ENCODE measurements at places on chromosomes 16 and 17.

GRCh38 chr17:21376081-21376758 lies at the start of gene KCNJ12:
KCNJ12 (plus strand) TSS chr17:21376357; CDS start chr17:21415343, 38,986 bp downstream.
- DNase-seq = no peak

GRCh38 chr17:7176841-7177190 lies 2.4 kb downstream of the ASGR1 start:
- DNase-seq = no peak

DNA sequence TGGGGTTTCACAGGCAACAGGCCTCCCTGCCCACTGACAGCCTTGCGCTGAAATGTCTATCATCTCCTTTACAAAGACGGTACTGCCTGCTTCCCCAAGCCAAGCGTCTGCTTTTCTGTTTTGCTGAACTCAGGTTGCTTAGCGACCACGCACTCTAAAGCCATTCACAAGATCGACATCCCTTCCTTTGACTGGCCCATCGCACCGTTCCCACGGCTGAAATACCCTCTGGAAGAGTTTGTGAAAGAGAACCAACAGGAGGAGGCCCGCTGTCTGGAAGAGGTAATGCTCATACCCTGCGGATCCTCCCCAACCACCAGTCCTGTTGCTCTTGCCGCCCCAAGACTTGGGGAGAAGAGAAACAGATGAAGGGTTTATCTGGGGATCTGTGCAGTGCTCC lies 28.7 kb downstream of the TMEM186 start:
- no peak for DNase-seq

DNA sequence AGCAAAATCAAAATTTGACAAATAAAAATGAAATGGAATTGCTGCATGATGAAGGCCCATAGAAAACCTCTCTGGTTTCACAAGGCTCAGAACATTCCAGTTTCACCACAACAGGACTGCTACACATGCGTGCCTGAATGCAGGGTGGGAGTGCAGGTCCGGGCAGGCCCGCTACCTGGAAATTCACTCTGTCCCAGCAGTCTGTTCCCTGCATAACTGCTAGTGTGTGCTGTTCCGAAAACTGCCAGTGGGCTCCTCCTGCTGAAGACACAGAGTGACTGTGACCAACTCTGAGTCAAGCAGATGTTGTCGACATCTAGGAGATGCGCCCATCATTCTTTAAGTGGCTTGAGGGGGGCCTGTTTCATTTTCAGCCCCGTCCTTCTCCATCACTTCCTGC lies 284.8 kb upstream of the MAF start:
- no peak for DNase-seq

GRCh38 chr16:85046472-85046916 lies 18.9 kb downstream of the KIAA0513 start:
- no peak for DNase-seq

DNA sequence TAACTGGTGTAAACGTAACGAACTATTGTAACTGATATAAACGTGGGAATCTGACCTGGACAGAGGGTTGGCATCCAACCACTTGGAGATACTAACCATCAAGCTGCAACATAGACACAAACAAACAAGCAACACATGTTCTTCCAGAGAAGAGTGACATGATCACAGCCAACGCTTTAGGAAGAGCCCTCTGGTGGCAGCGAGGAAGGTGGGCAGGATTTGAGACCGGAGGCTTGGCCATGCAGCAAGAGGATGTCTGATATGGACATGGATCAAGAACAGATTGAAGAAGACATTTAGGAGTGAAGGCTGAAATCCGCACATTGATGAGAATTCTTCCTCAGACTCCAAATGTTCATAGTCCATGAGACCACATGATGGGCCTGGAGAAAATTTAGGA lies 40.3 kb upstream of the TNRC6A start:
- DNase-seq = peak; percentile 75

DNA sequence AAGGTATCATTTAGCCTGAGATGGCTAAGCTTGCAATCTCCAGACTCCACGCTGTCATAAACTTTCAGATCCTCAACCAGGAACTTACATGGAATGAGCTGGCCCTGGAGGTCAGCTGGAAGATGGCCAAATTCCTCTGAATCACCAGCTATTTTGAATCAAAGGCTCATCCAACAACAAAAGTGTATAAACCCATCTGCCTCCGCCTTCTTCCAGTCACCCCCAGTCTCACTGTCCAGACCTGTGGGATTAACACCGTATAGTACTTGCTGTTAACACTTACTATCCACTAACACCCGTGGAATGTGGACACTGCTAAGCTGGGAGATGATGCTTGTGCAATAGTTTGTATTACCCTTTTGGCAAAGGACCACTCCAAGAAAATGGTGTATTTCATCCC lies 1.9 kb upstream of the LCMT1 start:
- peak; percentile 96 for DNase-seq

GRCh38 chr16:86085161-86085611 lies 186.2 kb downstream of the IRF8 start:
- DNase-seq = no peak

- DNase-seq = peak; percentile 50
Observed at GRCh38 chr17:39573447-39574298, 34.0 kb downstream of the NEUROD2 start.

- DNase-seq = no peak
Observed at GRCh38 chr17:31521632-31522283, 130.3 kb downstream of the RAB11FIP4 start.

DNA sequence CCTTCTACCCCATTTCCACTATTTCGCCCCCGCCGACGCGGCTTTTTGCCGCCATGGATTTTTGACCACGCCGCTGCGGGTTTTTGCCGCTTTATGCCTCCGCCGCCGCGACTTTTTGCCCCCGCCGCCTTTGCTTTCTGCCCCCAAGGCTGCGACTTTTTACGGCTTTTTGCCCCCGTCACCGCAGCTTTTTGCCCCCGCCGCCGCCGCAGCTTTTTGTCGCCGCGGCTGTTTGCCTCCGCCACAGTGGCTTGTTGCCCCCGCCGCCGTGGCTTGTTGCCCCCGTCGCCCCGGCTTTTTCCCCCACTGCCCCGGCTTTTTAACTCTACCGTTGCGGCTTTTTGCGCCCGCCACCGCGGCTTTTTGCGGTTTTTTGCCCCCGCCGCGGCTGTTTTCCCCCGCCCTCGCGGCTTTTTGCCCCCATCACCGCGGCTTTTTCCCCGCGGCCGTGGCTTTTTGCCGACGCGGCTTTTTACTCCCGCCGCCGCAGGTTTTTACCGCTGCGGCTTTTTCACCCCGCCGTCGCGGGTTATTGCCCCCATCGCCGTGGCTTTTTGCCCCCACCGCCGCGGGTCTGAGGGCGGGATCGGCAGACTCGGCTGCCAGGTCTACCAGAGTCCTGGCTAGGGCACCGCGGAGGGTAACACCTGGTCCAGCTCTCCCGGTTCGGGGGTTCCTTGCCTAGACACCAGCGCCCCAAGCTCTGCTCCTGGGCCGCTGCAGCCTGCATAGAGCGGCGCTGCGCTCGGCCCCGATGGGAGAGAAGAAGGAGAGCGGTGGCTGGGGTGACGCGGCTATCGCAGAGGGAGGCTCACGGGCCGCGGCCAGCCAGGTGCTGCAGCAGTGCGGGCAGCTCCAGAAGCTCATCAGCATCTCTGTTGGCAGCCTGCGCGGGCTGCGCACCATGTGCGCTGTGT lies 562.7 kb upstream of the WSB1 start:
- DNase-seq = no peak

DNA sequence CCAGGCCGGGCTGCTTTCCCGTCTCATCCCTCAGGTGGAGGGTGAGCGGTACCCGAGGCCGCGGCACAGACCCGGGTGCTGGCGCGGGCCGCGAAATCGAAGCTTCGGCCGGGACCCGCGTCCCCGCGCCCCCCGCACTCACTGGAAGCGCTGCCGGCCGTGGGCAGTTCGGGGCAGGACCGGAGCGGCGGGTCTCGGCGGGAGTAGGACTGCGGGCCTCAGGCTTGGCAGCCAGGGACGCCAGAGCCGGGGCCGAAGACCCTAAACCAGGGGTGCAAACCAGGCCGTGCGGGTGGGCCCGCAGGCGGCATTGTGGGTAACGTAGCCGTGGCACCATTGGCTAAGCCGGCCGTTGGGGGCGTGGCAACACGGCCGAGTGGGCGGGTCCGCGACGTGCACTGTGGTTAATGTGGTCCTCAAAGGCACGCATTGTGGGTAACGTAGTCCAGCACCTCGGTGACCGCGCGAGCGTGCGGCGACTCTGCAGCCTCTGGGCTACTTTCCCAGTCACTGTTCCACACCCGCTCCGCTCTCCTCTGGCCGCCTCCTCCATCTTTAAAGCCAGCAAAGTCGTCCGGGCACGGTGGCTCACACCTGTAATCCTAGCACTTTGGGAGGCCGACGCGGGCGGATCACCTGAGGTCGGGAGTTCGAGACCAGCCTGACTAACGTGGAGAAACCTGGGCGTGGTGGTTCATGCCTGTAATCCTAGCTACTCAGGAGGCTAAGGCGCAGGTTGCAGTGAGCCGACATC lies at the start of gene ZNF500:
Gene ZNF500 (minus strand): TSS at position 288 of the 754 bp plus-strand sequence. CDS start 1,184 bp downstream, outside the sequence.
- DNase-seq = peak; percentile 92

DNA sequence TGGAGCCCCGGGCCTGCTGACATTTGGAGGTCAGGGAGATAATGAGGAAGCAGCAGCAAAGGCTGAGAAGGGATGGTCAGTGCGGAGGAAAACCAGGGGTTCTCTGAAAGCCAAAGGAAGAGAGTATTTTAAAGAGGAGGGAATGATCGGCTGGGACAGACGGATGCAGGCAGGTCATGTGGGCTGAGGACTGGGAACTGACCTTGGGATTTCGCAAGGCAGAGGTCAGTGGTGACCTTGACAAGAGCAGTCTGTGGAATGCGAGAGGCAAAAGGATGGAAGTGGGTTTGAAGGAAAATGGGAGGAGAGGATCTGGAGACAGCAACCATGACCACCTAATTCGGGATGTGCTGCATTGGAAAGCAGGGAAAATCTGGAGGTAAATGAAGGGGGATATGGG lies 10.2 kb downstream of the EFTUD2 start:
- no peak for DNase-seq

- no peak for DNase-seq
Observed at GRCh38 chr17:33848433-33848832, 406.7 kb upstream of the CCL2 start.

Data from LHCN-M2 (cell line).